ENCODE measurements at places on chromosomes 5 and 9.

GRCh38 chr9:27176971-27177370 lies 67.9 kb downstream of the TEK start:
- DNase-seq, result no peak

DNA sequence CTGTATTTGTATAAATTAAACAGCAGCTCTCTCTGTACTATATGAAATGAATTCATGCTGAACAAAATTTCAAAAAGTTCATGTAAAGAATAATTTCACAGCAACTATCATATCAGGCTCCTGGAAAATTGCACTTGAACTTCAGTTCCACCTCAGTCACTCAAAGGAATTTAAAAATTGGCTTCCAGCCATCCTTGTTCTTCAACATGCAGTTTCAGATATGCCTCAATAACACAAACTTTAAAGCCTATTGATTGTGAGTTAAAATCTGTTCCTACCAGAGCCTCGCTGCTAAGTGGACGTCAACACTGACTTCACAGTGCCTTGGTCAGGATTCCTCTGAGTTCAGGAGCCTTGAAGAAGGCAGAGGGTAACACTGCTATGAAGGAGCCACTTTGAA lies 418.7 kb upstream of the WWC1 start:
- no peak for DNase-seq

GRCh38 chr9:34490360-34490759 lies 31.8 kb downstream of the DNAI1 start:
- no peak for DNase-seq

DNA sequence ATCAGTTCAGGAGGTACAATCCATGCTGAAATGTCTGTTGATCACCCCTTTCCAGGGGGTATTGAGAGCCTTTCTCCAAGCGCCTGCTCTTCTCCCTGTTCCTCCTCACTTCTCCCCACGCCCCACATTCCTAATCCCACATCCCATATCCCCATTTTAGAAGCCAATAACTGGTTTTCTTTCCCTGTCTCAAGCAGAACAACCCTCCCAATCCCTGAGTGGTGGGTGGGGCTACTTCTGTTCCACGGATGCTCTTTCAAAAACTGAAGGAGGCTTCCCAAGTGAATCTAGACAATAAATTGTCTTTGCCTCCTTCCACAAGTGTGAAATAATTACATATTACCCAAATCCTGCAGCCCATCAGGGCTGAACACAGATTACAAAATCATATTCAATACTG lies 77.0 kb upstream of the SEMA6A start:
- no peak for DNase-seq

DNA sequence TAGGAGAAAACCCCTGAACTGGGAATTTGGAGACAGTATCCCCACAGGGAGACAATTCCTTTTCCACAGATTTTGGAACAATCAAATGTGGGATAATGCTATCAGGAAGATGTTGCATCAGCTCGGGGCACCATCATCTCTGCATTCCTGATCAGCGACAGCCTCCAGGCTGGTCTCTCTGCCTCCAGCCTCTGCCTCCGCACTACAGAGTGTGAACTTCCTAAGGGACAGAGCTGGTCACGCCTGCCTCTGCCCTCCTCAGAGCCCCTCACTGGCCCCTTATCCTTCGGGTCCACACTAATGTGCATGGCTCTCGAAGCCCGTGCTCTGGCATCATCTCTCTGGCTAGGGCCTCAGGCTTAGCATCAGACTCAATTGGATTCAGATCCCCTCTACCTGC lies 8.6 kb downstream of the FOXI1 start:
- DNase-seq, result no peak

GRCh38 chr9:29945012-29945411 lies 2371.7 kb upstream of the C9orf72 start:
- no peak for DNase-seq

- no peak for DNase-seq
These were observed 115.7 kb downstream of the TLE1 start for GRCh38 chr9:81573415-81574321.

- no peak for DNase-seq
These were observed 56.3 kb downstream of the ST8SIA4 start for GRCh38 chr5:100846772-100847171.

- DNase-seq, result no peak
These were observed 523.8 kb downstream of the RASEF start for GRCh38 chr9:82539146-82539545.

- no peak for DNase-seq
These were observed 3.0 kb downstream of the F2R start for GRCh38 chr5:76718880-76719279.

DNA sequence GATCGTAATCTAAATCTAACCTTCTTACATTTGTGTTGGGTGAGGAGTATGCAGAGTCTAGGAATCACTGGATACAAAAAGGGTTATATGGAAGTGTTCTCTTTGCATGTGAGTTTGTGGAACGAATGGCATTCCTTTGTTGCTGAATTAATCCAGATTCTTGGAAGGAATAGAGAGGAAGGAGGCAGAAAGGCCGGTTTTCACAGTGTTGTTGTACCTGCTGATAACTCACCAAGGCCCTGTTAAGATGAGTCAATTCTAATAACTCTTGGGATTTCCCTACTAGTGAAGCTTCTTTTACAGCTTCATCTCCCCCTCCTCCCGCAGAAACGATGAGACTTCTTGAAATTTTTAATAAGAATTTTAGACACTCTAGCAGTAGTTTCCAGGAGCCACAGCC lies 84.0 kb downstream of the ZSWIM6 start:
- DNase-seq, result no peak
